ENCODE measurements at places on chromosomes 5 and 9.

GRCh38 chr5:32589942-32590869 is 4.8 kb downstream of the SUB1 start:
- no peak for DNase-seq

- no peak for DNase-seq
Observed at GRCh38 chr5:180156141-180156540, 52.9 kb downstream of the RASGEF1C start.

GRCh38 chr9:115335439-115335838 is 217.5 kb upstream of the TNC start:
- no peak for DNase-seq

DNA sequence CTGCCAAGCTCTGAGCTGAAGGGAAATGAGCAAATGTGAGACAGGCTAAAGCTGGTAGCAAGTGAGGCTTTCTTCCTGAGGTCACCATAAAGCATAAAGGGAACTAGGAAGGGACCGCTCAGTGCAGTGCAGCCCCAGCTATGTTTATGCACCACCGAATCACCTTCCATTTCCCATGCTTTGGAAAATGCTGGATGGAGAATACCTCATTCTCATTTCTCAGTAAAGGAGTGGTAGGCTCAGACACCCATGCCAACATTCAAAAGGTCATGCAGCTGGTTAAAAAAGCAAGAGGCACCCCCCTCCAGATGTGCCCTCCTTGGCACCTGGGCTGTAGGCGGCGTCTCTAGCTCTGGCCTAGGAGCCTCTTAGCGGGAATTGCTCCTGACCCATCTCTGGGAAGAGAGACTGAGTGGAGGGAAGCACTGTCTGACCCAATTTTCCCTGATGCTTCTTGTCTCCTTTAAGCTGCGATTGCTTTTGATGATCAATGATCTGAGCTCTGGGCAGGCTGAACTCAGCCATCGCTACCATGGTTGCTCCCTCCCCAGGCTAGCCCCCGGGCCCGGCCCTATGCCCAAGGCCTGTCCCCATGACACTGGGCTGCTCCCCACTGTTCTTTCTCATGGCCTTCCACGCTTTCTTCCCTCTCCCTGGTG is 58.7 kb downstream of the ZNF354C start:
- no peak for DNase-seq

DNA sequence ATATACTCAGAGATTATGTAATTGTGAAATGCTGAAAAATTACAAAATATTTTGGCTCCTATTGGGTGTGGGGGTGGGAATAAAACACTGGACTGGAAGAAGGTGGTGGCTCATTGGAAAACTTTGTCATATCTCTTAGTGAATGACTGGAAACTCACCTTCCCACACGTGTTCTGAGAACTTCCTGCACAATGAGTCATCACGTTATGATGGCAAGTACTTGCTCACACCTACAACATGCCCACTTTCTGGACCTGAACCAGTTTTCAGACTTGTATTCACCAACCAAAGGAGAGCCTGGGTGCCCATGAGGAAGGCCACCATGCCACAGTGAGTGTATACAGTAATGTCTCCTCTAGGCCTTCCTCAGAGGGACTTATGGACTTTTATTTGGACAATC is 294.8 kb downstream of the ASTN2 start:
- DNase-seq: no peak

DNA sequence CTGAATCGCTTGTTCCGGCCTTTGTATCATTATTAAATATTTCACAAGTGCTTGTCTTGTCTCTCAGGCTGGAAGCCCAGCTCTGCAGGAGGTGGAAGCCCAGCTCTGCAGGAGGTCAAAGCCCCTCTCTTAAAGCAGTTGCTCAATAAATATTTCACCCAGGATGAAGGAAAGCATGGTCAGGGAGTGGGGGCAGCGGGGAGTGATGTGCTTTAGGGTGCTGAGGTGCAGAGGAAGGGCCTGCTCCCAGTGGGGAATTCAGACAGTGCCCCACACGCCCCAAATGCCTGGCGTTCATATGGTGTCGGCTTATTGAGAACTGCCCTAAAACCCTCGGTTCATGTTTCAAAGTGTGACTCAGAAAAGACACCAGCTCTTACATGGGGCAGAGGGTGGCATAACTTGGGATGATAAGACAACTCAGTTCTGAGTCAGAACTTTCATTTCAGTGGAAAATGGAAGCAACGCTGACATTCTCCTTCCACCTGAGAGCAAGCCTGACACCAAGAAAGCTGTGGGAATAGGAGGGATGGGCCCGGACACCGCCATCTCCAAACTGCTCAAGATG is 114.3 kb upstream of the DAP start:
- no peak for DNase-seq

DNA sequence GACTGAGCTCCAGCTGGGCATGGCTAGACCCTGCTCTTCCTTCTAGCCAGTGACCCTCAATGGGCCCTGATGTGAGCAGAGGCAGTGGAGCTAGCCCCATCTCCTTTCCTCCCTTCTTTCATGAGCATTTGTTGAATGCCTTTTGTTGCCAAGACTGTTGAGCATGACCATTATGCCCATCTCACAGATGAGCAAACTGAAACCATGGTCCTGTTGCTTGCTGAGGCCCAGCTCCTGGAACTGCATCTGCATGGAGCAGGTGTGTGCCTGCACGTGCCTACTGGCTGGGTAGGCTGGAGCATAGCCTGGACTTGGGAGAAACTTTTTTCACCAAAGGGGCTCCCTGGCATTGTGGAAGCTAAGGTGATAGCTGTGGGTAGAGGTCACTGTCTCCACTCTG is 3.0 kb upstream of the WNK2 start:
- DNase-seq: no peak

DNA sequence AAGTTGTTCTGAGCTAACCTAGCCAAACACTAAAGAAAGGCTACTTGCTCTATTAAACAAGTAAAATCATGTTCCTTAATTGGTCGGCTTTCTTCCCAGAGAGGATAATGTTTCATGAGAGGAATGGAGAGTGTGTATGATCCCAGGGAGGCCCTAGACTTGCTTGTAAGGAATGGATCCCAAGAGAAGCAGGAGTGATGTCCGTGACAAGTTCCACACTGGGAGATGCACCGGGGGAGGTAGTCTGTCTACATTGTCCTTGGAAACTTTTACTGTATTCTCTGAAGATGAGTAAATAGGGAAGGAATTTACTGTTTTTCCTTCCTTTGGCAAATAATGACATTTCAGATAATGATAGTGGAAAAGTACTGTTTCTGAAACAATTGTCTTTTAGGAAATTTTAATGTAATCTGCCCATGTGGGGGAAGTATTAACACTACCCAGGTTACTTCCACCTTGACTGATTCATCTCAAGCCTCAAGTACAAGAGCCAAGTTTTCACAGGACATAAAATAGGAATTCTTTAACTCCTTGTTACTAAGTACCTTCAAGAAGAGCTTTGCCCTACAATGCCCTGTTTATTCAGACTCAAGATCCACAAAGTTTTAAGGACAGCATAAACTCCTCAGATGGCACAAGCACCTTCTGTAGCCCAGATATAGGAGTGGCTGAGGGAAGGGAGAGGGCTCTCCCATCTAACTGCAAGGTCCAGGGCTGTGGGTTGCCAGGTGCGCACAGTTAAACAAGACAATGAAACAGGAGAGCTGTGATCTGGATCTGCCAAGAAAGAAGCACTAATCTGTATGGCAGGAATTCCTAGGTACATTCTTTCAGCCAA is 152.1 kb downstream of the GNA14 start:
- DNase-seq: no peak

GRCh38 chr5:56569076-56569475 is 246.3 kb upstream of the MAP3K1 start:
- no peak for DNase-seq

GRCh38 chr5:127970854-127971425 is 112.6 kb upstream of the SLC12A2 start:
- DNase-seq: no peak

DNA sequence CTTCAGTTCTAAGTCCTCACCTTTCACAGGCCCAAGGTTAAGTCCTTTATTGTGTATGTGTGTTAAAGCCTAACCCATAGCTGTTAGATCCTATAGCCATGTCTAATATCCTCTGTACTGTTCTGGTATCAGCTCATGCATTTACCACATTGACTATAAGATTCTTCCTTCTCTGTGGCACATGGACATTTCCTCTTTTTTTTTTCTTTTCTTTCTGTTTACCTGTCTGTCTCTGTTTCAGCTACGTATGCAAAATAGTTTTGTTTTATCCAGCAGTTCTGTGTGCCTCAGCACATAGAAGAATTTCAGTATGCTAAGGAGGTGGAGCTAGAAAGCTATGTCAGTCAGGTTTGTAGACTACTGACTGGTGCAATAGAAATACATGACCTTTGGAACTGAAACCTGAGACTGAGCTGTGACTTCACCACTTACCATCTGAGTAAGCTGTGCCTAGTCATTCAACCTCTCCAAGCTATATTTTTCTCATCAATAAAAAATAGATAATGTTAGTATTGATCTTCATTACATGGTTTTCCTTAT is 155.6 kb upstream of the VLDLR start:
- DNase-seq: no peak

DNA sequence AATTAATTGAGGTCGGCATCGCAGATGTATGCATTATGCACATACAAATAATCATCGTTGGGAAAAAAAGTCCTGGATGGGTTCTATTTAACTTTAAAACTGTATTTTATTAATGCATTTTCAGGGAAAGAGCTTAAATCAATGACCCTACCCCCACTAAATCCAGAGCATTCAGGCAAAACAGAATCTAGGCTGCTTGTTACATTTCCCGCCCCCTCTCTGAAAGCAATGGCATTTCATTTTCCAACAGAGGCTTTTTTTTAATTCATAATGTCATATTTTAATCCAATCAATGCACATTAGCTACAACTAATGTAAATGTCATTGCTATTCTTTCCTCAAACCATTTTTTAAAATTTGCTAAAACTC is 117.4 kb upstream of the GRIA1 start:
- DNase-seq: no peak

DNA sequence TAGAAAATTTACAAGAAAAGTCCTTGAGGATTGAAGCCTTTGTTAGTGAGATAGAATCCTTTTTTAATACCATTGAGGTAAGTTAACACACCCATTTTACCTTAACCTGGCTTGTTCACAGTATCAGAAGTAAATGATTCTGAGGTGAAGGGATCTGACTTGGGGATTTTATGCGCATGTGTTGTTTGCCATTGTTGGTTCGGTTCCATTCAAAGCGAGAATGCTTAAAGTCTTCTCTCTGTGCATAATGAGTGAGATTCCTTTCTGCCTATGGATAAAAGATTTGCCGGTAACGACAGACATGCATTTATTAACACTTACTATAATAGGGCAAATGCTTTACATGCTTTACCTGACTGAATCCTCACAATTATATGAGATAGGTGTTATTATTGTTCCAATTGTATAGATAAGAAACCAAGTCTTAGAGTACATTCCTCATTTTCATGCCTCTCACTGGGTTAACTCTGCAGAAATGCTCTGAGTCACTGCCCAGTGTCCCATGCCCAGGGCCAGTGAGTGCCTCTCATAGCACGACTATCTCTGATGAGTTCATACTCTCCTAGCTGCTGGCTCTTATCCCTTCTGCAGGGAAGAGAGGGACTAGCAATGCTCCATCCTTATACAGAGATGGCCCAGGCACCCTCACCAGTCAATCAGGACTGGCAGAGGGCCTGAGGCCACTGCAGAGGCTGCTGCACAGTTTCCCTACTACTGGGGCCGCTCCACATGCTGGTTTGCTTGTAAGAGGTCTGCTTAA is 54.4 kb downstream of the CMYA5 start:
- no peak for DNase-seq

DNA sequence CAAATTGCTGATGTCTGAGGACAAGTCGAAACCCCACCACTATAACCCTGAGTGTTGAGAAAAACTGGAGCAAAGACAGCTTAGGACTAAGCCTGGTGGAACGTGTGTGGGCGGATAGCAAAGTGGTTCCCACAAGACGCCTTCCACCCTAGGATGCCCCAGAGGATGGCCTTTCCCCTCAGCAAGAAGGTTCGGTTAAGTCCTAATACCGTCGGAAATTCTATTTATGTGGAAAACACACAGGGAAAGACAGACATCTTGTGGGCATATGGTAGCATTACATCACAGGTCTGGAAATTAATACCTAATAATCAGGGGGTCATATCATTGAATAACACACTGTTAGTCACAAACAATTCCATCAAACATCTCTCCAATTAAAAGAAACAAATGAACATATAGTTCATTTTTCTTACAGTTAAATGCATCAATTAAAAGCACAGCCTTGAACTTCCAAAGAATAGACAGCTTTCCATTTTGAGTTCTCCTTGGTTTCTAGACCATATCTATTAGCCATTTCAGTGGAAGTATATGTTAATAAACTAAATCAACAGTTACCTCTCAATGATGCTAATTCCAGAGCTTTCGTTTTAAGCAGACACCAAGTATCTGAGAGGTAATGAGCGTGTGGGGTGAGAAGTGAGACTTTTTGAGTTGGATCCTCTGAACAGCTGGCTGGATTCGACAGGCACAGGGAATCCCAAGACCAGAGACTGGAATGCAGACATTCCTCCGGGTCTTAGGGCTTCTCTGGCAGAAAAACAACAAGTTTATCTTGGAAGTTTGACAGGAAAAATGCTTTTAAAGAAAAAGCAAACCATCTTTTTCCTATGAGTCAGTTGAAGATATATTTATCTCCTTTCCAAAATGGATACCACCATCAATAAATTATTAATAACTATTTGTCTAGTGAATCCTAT is 2.9 kb upstream of the ICE1 start:
- DNase-seq: no peak

DNA sequence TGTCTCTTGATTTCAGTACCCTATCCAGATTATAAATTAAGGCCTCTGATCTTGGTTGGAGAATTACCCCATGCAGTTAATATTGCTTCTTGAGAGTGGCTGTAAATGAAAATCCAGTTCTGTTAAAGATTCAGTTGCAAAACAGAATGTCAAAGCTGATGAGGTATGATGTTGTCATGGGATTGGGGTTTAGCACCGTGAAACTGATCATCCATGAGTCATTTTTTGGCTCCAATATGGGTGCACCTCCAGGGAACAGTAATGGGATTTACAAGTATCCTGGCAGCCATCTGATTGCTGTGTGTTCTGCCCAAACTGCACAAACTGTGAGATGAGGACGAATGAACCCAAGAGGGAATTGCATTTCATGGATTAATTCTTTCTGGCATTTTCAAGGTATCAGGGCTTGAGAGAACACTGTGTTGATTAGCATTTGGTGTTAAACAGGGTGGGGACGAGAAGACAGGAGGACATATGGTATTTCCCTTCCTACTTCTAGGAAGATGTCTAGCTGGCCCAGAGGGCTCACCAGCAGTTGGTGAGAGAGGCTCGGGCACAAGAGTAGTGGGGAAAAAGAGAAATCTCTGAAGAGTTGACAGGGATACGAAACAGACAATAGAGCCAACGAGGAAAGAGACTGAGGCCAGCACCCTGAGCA is 214.7 kb downstream of the GAS1 start:
- DNase-seq: no peak

DNA sequence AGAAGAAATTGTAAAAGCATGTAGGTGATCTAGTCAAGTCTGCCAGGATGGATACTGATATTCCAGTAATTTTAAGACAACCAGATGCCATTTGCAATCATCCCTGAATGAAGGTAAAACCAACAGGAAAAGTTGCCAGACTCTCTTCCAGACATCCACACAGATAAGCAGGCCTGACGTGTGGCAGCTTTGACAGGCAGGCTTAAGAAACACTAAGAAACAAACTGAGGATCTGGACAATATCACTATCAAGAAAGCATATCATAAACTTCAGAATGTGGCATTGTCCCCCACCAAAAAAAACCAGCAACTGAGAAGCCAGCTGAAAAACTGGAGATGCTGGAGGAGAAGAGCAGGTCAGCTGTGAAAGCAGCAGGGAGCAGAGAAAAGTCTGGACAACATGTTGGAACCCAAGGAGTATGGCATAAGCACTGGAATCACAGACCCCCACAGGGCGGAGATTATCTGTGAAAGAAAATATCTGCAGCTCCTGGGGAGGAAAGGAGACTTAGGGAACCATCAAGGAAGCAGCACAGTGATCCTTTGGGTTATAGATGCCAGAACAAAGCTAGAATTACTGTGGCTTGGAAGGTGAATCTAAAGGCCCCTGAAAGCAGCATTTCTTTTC is 307.0 kb downstream of the CWC27 start:
- no peak for DNase-seq

Data from activated CD8-positive, alpha-beta memory T cell treated with anti-CD3 and anti-CD28 coated beads for 1 hour (primary cell).